Astrocyte of the cerebellum (primary cell): ENCODE measurements at places on chromosomes 13 and 19.

DNA sequence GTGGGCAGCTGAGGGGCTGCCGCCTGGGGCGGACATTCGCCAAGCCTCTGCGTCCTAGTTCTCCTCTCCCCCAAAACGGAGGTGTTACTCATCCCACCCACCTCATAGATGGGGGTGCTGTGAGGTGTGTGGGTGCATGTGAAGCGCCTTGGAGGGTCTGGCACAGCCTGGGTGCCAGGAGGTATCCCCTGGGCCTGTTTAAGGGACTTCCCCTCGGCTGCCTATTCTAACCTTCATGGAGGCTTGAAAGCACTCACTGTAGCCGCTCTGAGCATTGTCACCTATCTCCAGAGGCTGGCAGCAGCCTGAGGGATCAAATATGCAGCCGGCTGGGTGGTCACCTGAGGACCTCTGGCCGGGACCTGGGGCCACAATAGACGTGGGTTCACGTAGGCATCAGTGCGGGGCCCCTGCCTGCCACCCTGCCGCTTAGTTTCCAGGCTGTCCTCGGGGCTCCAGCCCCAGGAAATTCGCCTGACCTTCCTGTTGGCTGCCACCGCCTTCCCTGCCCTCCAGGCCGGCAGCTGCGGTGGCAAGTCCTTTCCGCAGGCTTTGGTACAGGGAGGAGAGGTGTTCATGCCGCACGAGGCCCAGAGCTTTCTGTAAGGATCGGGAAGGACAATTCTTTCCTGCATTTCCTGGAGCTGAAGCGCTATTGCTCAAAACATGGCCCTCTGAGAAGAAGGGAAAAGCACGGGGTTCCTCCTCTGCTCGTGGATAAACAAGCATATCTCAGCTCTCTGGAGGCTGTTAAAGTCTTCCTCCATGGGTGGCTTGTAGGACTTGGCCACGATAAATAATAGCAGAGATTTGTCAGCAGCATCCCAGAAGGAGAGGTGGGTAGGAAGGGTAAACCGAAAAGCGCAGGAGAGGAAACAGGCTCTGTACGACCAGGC, 4.6 kb downstream of the COL4A2 start:
- no peak for DNase-seq

- no peak for DNase-seq
Observed at GRCh38 chr13:44280456-44280855, 93.2 kb upstream of the SERP2 start.

DNA sequence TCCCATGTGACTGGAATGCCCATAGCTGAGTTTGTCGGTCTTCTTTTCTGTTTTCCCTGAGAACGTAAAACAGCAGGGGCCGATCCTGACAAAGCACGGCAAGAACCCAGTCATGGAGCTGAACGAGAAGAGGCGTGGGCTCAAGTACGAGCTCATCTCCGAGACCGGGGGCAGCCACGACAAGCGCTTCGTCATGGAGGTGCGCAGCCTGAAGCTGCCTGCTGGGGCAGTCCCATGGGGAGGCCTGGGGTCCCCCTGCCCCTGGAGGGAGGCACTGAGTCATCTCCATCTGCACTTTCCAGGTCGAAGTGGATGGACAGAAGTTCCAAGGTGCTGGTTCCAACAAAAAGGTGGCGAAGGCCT, 18.2 kb upstream of the QTRT1 start:
- DNase-seq: no peak

GRCh38 chr13:28320884-28321574, 173.9 kb downstream of the FLT1 start:
- DNase-seq: no peak

DNA sequence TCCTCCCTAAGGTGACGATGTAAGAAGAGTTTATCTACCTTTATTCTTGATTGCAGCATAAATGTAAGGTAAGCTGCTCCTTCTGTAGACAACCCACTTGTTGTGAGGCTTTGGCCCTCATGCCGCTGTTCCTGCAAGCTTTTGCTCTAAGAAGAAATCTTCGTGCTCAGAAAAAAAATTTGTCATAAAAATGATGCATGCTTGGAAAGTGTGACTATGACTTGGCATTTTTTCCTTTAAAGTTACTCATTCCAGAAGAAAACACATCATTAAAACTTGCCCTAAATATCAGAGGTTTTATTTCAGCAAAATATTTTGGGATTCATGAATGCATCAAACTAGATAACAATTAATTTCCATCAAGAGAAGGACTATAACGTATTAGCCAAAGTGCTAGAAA, 39.8 kb downstream of the KCTD12 start:
- no peak for DNase-seq

DNA sequence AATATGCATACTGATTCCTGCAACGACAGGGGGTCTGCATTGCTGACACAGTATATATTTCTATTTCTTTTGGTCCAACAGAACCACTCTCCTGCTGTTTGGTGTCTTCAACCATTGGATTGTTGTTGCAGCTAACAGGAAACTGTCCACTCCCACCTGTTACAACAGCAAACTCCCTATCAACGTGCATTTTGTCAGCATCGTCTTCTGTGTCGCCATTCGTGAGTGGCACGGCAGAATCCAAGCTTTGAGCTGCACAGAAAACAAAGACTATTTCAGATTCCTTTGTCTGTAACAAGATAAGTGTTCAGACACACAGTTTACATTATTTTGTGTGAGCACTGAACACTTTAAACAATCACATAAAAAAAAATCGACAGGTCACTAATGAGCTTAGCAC, 31.3 kb downstream of the ANKRD10 start:
- no peak for DNase-seq

DNA sequence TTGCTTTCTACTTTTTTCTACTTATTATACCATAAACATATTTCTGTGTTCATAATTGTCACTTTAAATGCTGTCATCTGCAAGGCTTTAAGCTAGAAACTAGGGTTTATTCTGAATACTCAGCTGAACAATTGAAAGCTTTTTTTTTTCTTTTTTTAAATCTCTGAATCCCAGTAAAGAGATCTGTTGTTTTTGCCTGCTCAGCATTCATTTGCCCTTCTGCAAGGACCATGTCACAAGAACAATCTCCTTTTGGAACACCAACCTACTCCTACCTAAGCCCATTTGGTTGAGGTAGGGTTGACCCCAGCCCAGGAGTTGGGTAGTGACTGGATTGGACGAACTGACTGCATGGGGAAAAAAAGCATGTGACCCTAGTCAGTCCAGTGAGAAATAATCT, 92.6 kb downstream of the MZT1 start:
- no peak for DNase-seq
